Activated T-helper 1 cell treated with anti-CD3 and anti-CD28 coated beads, Interleukin-12 subunit alpha, Interleukin-12 subunit beta, Interleukin-2, Interleukin-4 antibody, amounts not matched to agents 30 ng/mL and 10 ng/mL and 1 ng/mL, durations not matched to agents 14 hours and 24 hours and 36 hours (primary cell): ENCODE measurements at places on chromosomes 7 and 10. TPM values are rescaled to one million over a fixed set of nuclear protein-coding genes. Genes with fewer than 3 reads are reported as not detected.

The TSPAN13 gene
- total RNA-seq, result 0.96 and 1.3 TPM in 2 replicates

The DLG5 gene
- 4.0 and 4.1 TPM in 2 replicates for total RNA-seq

The ASB4 gene
- total RNA-seq, result not detected in 2 replicates

The LDB3 gene
- 0.10 TPM in 1 of 2 replicates, not detected in the other for total RNA-seq

The TCAF1 gene
- 13.1 and 13.8 TPM in 2 replicates for total RNA-seq

The BLNK gene
- not detected in 2 replicates for total RNA-seq

The EXOSC1 gene
- total RNA-seq, result 55.3 and 57.1 TPM in 2 replicates

The NPFFR1 gene
- total RNA-seq, result not detected in 2 replicates

The VIPR2 gene
- 0.70 and 1.3 TPM in 2 replicates for total RNA-seq

The CPA5 gene
- 0.69 and 1.3 TPM in 2 replicates for total RNA-seq

The LAMTOR4 gene
- 119 and 133 TPM in 2 replicates for total RNA-seq

The HOXA9 gene
- total RNA-seq, result not detected in 2 replicates

The AGBL3 gene
- total RNA-seq, result 1.5 and 1.9 TPM in 2 replicates

The NKX1-2 gene
- not detected in 2 replicates for total RNA-seq

The HHEX gene
- total RNA-seq, result 0.16 and 0.32 TPM in 2 replicates

DNA sequence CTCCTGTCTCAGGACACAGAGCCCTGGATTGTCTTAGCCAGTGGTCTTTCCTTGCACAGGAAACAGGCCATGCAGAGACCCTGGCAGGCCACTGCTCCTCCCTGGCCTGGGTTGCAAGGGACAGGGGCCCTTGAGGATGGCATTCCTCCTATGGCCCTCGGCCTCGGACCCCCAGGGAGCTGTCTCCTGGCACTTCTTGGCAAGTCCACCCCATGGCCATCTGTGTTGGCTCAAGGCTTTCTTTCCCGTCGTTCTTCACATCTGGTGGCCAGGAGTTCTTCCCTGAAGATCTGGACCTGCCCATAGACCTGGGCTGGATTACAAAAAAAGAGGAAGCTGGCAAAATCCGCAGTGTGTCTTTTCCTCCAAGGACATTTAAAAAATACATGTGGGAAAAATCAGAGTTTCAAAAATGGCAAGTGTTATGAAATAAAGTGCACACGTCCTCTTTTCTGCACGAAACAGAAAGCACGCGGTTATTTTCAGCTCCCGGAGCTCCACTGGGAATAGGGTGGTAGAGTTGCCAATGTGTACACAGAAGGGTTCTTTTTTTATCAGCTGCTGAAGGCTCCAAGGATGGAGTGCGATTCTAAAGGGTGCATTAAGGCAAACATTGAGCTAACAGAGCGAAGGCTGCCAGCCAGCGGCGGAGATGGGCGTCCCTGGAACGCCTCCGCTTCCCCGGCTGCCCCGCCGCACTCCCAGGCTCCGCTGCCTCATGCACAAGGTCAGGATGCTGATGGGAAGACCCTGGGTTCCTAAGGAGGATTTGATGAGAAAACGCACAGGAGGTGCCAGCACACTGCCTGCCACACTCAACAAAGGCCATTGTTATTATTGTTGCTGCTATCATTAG, 62.8 kb upstream of the FAM20C start:
- no peak overlapping the region for H3K27ac ChIP-seq
- DNase-seq, result no peak
- no peaks in the 10 kb centered on the region for H3K27me3 ChIP-seq
- no peaks in the 10 kb centered on the region for H3K4me1 ChIP-seq

DNA sequence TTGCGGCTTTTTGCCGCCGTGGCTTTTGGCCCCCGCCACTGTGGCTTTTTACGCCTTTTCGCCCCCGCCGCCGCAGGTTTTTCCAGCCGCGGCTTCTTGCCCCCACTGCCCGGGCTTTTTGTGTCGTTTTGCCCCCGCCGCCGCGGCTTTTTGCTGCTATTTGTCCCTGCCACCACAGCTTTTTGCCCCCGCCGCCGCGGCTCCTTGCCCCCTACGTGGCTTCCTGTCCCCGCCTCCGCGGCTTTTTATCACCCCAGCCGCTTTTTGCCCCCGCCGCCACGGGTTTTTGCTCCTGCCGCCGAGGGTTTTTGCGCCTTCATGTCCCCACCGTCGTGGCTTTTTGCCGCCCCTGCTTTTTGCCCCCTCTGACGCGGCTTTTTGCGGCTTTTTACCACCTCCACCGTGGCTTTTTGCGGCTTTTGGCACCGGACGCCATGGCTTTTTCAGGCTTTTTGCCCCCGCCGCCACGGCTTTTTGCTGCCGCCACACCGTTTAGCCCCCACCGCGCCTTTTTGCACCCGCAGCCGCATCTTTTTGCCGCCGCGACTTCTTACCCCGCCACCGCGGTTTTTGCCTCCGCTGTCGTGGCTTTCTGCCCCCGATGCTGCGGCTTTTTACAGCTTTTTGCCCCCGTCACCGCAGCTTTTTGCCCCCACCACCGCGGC, 637.0 kb downstream of the ZNF716 start:
- H3K4me3 ChIP-seq, result no peak overlapping the region
- no peaks in the 10 kb centered on the region for H3K36me3 ChIP-seq
- DNase-seq, result no peak
- H3K27ac ChIP-seq, result no peak overlapping the region
- no peaks in the 10 kb centered on the region for H3K4me1 ChIP-seq

GRCh38 chr10:110847374-110847773, 24.4 kb upstream of the PDCD4 start:
- no peak overlapping the region for H3K4me3 ChIP-seq
- no peaks in the 10 kb centered on the region for H3K27me3 ChIP-seq
- peaks cover 5% of the 10 kb centered on the region for H3K36me3 ChIP-seq

DNA sequence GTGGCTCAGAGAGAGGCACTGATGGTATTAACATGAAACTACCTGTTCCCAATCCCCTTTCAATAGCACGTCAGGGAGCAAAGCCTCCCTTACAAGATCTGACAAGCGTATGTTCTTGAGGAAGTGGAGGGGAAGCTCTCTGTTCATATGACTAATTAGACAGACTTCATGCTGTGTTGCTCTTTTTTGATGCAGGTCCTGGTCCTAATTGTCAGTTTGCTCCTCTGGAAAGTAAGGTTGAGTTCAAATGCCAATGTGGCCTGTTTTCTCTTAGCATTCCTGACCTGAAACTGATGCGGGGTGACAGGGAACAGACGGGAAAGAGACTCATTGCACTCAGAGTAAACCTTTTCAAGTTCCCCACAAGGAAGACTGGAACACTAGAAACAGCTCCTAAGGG, 27.0 kb upstream of the TBX20 start:
- peaks cover 7% of the 10 kb centered on the region for H3K27me3 ChIP-seq
- H3K4me1 ChIP-seq, result no peaks in the 10 kb centered on the region
- H3K27ac ChIP-seq, result no peak overlapping the region
- DNase-seq, result no peak
- H3K4me3 ChIP-seq, result no peak overlapping the region

DNA sequence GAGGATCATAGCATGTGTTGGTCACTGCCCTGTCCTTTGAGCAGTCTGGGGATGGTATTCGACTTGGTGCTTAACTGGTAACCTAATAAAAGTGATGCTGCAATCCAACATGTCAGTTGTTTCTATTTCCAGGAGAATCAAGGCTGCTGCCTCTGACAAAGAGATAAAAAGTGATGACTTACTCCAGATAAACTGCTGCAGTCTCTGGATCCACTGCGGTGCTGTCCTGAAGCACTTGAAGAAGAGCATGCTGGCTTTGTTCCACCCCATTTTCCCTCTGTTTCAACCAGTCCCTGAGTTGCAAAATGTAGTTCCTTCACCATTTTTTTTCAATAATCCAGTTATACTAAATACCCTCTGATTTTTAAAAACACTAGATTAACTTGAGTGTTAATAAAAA, 403.5 kb upstream of the ANKRD30A start:
- no peak overlapping the region for H3K27ac ChIP-seq
- DNase-seq, result no peak
- H3K36me3 ChIP-seq, result no peaks in the 10 kb centered on the region
- H3K27me3 ChIP-seq, result no peaks in the 10 kb centered on the region
- no peak overlapping the region for H3K4me3 ChIP-seq
- H3K4me1 ChIP-seq, result no peaks in the 10 kb centered on the region

DNA sequence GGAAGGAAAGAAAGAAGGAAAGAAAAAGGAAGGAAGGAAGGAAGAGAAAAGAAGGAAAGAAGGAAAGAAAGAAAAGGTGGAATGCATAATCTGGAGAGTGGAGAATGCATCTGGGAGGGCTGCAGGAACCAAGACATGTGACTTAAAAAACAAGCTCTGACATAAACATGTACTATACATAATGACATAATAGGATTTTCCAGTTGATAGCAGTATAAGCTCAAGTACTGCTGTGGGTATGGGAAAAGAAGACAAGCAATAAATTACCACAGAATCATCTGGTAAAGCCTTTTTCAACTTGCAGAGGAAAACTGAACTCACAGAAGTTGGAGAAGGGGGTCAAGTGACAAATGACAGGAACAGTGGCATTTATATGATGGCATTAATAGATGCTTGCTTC, 345.9 kb downstream of the PLXDC2 start:
- no peak overlapping the region for H3K27ac ChIP-seq
- H3K4me3 ChIP-seq, result no peak overlapping the region
- H3K27me3 ChIP-seq, result no peaks in the 10 kb centered on the region
- no peak for DNase-seq
- H3K36me3 ChIP-seq, result no peaks in the 10 kb centered on the region
- H3K4me1 ChIP-seq, result no peaks in the 10 kb centered on the region

- no peak overlapping the region for H3K27ac ChIP-seq
- H3K27me3 ChIP-seq, result no peaks in the 10 kb centered on the region
- H3K36me3 ChIP-seq, result peaks cover 18% of the 10 kb centered on the region
These were observed 7.3 kb downstream of the RP9 start for GRCh38 chr7:33101906-33102305.

- H3K27me3 ChIP-seq, result no peaks in the 10 kb centered on the region
- no peak for DNase-seq
- H3K4me1 ChIP-seq, result no peaks in the 10 kb centered on the region
These were observed 87.4 kb downstream of the CHST15 start for GRCh38 chr10:124005991-124006392.

GRCh38 chr7:88300401-88300945, 6.2 kb downstream of the STEAP4 start:
- no peak for DNase-seq
- H3K36me3 ChIP-seq, result no peaks in the 10 kb centered on the region
- H3K27me3 ChIP-seq, result peaks cover 9% of the 10 kb centered on the region
- H3K4me3 ChIP-seq, result no peak overlapping the region
- no peaks in the 10 kb centered on the region for H3K4me1 ChIP-seq
- no peak overlapping the region for H3K27ac ChIP-seq

GRCh38 chr7:143479055-143479766, 1.5 kb downstream of the TAS2R41 start:
- no peak for DNase-seq
- no peaks in the 10 kb centered on the region for H3K36me3 ChIP-seq
- no peaks in the 10 kb centered on the region for H3K4me1 ChIP-seq
- H3K4me3 ChIP-seq, result no peak overlapping the region
- H3K27me3 ChIP-seq, result peaks cover 4% of the 10 kb centered on the region
- H3K27ac ChIP-seq, result no peak overlapping the region

DNA sequence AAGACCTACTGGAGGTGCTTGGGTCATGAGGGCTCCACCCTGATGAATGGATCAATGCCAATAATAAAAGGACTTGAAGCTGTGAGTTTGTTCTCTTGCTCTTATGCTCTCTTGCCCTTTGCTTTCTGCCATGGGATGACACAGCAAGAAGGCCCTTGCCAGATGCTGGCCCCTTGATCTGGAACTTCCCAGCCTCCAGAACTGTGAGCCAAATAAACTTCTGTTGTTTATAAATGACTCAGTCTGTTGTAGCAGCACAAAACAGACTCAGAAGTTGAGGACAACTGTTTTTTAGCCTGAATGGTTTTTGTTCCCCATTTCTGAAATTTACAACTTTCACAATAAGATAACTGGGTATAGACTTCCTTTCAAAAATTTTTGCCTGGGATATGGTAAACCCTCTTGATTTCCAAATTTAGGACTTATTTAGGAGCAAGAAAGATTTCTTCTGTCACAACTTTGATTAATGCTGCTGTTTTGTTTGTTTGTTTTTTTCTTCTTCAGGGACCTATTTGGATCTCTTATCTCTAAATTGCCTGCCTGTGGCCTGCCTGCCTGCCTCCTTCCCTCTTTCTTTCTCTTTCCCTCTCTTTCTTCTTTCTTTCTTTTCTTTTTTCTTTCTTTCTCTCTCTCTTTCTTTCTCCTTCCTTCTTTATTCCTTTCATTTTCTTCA, 12.1 kb downstream of the ENTPD1 start:
- no peak overlapping the region for H3K4me3 ChIP-seq
- H3K27ac ChIP-seq, result peak overlapping the region; percentile 73
- peaks cover 36% of the 10 kb centered on the region for H3K36me3 ChIP-seq

DNA sequence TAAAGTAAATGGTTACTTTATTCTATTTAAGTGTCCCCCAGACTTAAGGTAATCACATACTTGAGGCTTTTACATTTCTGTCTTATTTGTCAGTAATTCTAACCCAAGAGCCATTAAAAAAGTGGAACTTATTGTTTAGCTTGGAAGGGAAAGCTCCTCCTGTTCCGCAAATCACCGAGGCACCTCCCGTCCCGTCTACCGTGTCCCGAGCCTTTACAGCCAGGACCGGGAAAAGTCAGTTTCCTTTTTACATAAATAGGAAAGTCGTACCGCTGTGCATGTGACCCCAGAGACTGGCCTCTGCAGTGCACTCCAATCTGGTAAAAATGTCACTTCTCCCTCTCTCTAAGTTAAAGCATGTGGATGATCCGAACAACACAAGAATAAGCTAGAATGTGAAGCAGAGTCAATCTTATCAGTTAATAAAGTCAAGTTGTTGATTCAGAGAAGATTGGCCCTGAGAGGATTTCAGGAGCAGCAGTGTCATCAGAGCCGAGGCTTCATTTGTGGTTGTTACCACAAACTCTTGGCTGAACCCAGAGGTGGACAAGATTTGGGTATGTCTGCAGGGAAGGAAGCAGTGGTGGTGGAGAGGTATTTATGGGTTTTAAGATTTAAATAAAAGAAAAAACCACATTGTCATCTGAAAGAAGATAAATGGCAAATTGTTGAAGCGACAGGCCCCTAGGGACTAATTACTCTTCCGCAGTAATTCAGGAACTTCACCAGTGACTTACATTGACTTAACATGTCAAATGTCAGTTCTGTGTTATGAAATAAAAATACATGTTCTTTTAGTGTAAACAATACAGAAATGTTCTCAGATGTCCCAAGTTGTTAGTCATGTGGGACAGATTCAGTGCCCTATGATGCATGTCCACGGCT, 316.6 kb upstream of the ZNF32 start:
- H3K4me1 ChIP-seq, result no peaks in the 10 kb centered on the region
- DNase-seq, result no peak
- H3K27ac ChIP-seq, result no peak overlapping the region

DNA sequence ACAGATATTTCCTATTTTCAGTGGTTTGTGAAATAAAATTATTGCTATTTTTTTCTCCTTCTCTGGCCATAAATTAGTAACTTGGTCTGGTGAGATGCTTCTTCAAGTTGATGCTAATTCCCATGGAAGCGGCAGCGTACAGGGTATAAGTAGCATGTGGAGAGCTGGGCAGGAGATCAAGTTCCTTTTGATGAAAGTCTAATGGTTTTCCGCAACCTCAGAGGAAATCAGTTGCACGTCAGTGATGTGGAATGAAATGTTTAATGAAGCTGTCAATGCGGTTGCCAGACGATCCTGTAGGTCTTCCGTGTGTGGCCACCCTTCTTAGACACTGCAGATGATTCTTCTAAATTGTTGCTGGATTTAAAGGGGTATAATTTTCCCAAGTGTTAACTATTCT, 236.4 kb upstream of the GRM3 start:
- H3K4me3 ChIP-seq, result no peak overlapping the region
- H3K27ac ChIP-seq, result no peak overlapping the region
- no peaks in the 10 kb centered on the region for H3K27me3 ChIP-seq
- H3K4me1 ChIP-seq, result no peaks in the 10 kb centered on the region
- DNase-seq, result no peak
- no peaks in the 10 kb centered on the region for H3K36me3 ChIP-seq
